ENCODE measurements at places on chromosomes 2 and 18. TPM values are rescaled to one million over a fixed set of nuclear protein-coding genes. Genes with fewer than 3 reads are reported as not detected.

STRADB gene
- total RNA-seq: 26.1 TPM

HADHB gene
- total RNA-seq: 132 TPM

CCDC85A gene
- 2.1 TPM for total RNA-seq

VWC2L gene
- total RNA-seq: 0.09 TPM

SLC23A3 gene
- total RNA-seq: 2.8 TPM

LYG2 gene
- not detected for total RNA-seq

GREB1 gene
- total RNA-seq: 0.98 TPM

DNA sequence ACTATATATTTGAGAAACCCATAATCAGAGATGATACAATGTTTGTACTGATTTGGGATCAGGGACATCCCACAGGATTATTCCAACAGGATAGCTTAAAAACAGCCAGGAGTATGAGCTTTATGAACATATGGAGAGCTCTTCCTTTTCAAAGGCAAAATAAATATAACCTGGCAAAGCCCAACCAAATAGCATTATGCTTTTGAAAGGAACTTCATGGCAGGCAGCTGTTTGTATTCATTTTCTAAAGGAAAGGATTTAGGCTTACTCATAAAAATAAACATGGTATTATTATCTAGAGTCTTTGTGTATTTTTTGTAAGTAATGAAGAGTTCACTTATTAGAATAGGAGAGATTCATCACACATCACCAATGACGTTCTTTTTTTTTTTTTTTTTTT, 44.4 kb downstream of the CCDC195 start:
- DNase-seq: no peak

DNA sequence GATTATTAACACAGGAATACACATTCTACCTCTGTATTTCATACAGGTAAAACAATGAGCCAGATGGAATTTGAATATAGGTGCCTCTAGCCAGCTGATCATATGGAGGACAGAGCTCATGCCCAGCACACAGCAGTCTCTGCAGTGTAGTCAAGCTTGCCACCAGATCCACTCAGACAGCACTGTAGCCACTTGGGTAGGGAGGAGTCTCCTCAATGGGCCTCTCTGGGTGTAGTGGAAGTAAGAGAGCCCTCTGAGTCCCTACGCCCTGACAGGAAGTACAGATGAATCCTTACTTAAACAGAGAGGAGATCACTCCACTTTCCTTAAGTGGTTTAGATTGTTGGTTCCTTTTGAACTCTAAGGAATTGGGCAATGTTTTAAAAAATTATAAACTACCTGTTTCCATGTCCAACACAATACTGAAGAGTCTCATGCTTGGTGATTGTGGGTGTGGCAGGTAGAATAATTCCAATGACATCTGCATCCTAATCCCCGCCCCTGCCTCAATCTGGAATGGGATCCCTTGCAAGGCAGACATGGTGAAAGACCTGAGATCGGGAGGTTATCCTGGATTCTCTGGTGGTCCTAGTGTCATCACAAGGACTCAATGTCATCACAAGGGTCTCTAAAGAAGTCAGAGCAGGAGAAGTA, 23.0 kb upstream of the TMEM200C start:
- DNase-seq: no peak

DNA sequence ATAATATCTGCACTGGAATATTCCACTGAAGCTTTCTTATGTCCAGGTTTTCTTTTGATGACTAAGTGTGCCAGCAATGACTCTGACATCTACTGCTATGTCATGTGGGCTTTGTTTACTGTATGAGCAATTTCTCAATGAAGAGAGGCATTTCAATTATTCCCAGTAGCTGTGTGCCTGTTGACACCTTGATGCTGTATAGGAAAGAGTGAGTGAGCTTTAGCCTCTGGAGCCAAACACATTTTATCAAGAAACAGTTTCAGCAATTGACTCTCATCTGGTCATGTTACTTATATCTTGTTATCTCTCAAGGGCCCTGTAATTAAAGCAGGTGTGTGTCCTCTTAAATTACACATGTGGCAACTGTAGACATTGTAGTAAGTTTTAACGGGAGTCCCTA, 493.2 kb upstream of the FANCL start:
- DNase-seq: no peak

GRCh38 chr2:75476761-75477160, 84.0 kb downstream of the EVA1A start:
- peak; percentile 35 for DNase-seq

GRCh38 chr2:83006961-83007360, 1452.1 kb downstream of the SUCLG1 start:
- no peak for DNase-seq

All from kidney (tissue), 22 donors.